ENCODE measurements at places on chromosomes 7 and 10. TPM values are rescaled to one million over a fixed set of nuclear protein-coding genes. Genes with fewer than 3 reads are reported as not detected.

Gene VGF
- not detected for total RNA-seq

Gene AOC1
- total RNA-seq: not detected

Gene STEAP4
- total RNA-seq: not detected

Gene LRRN3
- 42.7 TPM for total RNA-seq

Gene CRTAC1
- total RNA-seq: not detected

Gene ANK3
- 90.1 TPM for total RNA-seq

Gene C7orf57
- not detected for total RNA-seq

Gene TAS2R41
- 0.61 TPM for total RNA-seq

Gene CHCHD2
- 156 TPM for total RNA-seq

DNA sequence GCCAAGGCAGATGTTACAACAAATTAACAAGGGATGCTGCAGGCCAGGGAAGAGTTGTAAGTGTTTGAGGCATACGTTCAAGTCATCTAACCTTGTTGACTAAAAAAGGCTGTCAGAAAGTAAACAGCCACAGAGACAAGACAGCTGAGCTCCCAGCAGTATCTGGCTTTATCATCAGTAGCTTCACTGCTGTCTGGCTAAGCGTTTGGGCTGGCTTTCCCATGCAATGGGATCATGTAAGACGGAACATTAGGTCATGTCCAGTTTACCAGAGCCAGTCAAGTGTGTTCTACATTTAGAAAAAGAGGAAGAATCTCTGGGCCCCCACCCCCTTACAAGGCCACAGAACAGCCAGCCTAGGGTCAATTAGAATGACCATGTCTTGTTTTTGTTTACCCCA, 51.3 kb upstream of the GSAP start:
- no peaks in the 10 kb centered on the region for H3K36me3 ChIP-seq
- no peaks in the 10 kb centered on the region for H3K4me1 ChIP-seq
- no peak overlapping the region for H3K4me3 ChIP-seq
- H3K27me3 ChIP-seq: no peaks in the 10 kb centered on the region
- H3K27ac ChIP-seq: no peak overlapping the region

- H3K4me1 ChIP-seq: peaks cover 26% of the 10 kb centered on the region
- H3K27ac ChIP-seq: peak overlapping the region; percentile 62
Observed at GRCh38 chr10:132395704-132396493, 1.1 kb upstream of the PWWP2B start.

- H3K4me1 ChIP-seq: no peaks in the 10 kb centered on the region
- H3K36me3 ChIP-seq: no peaks in the 10 kb centered on the region
- H3K27me3 ChIP-seq: no peaks in the 10 kb centered on the region
- H3K27ac ChIP-seq: no peak overlapping the region
Observed at GRCh38 chr10:124294811-124295770, 123.6 kb downstream of the OAT start.

- peaks cover 21% of the 10 kb centered on the region for H3K4me1 ChIP-seq
- no peaks in the 10 kb centered on the region for H3K27me3 ChIP-seq
- H3K36me3 ChIP-seq: no peaks in the 10 kb centered on the region
- H3K4me3 ChIP-seq: no peak overlapping the region
- DNase-seq: peak; percentile 84
Observed at GRCh38 chr7:73734619-73735527, 3.7 kb downstream of the ABHD11 start.

DNA sequence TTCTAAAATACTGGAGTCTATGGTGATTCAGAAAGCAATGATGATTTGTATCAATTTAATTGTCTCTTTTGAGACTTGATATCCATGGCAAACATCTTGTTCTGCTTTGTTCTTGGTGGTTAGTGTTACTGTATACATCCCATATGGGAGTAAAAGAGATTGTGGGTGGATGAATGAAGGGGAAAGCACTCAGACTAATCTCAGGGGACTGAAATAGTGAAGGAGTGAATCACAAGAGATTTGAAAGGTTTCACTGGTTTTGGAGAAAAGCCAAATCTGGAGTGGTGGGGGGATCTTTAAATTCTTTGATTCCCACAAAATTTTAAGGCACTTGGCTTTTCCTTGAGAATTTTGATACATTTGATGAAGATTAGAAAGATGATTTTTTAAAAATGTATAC, 369.4 kb downstream of the INHBA start:
- H3K27me3 ChIP-seq: no peaks in the 10 kb centered on the region
- no peak overlapping the region for H3K27ac ChIP-seq
- no peaks in the 10 kb centered on the region for H3K36me3 ChIP-seq

- no peaks in the 10 kb centered on the region for H3K27me3 ChIP-seq
- H3K4me3 ChIP-seq: no peak overlapping the region
- DNase-seq: no peak
Observed at GRCh38 chr7:91307467-91307866, 43.2 kb downstream of the FZD1 start.

GRCh38 chr7:33185786-33186185, 56.4 kb downstream of the BBS9 start:
- DNase-seq: peak; percentile 33
- no peak overlapping the region for H3K27ac ChIP-seq
- H3K36me3 ChIP-seq: no peaks in the 10 kb centered on the region
- H3K4me3 ChIP-seq: no peak overlapping the region
- peaks cover 5% of the 10 kb centered on the region for H3K4me1 ChIP-seq

DNA sequence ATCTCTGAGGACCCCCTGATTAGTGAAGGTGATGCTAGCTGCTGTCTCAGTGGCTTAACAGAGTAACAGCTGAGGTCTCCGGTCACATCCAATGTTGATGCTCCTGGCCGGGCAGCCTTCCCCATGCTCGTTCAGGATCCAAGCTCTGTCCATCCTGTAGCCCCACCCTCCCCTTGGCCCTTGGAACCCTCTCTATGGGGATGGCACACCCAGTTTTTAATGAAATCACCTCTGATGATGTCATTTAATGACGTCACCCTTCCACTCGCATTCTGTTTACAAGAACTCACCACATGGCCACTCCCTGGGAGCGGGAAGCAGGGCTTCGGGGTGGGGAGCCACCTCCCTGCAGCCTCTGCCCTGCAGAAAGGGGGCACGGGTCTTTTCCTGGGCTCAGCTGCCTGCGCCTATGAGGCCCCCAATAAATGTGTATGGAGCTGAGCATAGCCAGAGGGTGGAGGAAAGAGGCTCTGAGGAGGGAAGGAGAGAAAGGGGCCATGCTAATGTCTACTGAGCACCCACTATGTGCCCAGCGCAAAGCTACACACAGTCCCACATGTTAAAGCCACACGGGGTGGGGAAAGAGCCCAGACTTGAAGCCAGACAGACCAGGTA, 95.5 kb downstream of the OAT start:
- H3K36me3 ChIP-seq: no peaks in the 10 kb centered on the region
- DNase-seq: no peak
- no peaks in the 10 kb centered on the region for H3K27me3 ChIP-seq
- H3K4me1 ChIP-seq: no peaks in the 10 kb centered on the region
- no peak overlapping the region for H3K27ac ChIP-seq

GRCh38 chr10:57972783-57973182, 294.9 kb downstream of the IPMK start:
- no peak overlapping the region for H3K4me3 ChIP-seq
- no peaks in the 10 kb centered on the region for H3K27me3 ChIP-seq
- no peaks in the 10 kb centered on the region for H3K36me3 ChIP-seq
- H3K27ac ChIP-seq: no peak overlapping the region
- no peak for DNase-seq

DNA sequence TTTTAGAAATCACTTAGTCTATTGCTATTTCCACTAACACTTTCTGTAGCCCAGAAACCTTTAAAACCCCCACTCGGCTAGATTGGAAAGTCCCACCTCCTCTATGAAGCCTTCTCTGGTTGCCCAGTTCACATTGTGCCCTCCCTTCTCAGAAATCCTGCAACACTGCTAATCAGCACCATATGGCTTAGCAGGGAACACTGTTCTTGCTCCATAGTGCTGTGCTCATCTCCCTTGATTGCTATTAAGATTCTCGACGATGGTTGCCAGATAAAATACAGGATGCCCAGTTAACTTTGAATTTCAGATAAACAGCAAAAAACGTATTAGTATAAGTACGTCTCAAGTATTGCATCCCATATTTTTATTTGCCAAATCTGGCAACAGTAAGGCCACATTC, 40.1 kb upstream of the XPNPEP1 start:
- H3K4me3 ChIP-seq: no peak overlapping the region
- no peaks in the 10 kb centered on the region for H3K4me1 ChIP-seq
- no peaks in the 10 kb centered on the region for H3K36me3 ChIP-seq
- no peaks in the 10 kb centered on the region for H3K27me3 ChIP-seq
- DNase-seq: no peak

DNA sequence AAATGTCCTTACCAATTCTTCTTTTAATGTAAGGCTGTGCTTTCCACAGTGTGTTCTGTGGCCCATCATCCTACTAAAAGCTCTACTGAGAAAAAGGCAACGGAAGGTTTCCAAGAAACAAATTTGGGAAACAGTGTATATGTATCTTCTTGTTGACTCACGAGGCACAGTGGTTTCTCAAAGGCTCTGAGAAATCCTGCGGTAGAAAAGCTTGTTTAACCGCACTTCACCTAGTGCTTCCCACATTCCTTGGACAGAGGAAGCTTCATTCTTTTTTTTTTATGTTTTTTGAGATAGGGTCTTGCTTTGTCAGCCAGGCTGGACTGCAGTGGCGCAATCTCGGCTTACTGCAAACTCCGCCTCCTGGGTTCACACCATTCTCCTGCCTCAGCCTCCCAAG, 84.5 kb downstream of the TACC2 start:
- DNase-seq: no peak
- H3K27me3 ChIP-seq: no peaks in the 10 kb centered on the region
- H3K4me3 ChIP-seq: no peak overlapping the region
- H3K27ac ChIP-seq: no peak overlapping the region

DNA sequence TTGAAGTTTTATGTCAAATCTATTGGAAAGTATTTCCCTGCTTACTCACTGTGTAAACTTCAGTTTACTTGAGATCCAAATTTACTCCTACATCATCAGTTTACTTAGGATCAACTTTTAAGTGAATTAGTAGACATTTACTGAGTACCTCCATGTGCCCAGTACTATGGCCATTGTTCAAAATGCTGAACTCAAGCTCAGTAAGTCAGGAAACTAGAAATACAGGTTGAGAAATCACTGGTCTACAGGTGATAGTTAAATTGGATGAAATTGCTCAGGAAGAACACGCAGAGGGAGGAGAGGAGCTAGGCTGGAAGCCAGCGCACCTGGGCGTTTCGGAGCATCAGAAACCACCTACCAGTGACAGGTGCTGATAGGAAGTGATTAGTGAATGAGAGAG, 25.5 kb upstream of the EBLN1 start:
- DNase-seq: no peak
- no peaks in the 10 kb centered on the region for H3K36me3 ChIP-seq
- H3K4me3 ChIP-seq: no peak overlapping the region
- peaks cover 24% of the 10 kb centered on the region for H3K4me1 ChIP-seq

GRCh38 chr7:44893710-44894234, 8.4 kb upstream of the PURB start:
- H3K27ac ChIP-seq: no peak overlapping the region
- no peak for DNase-seq
- H3K4me3 ChIP-seq: no peak overlapping the region
- no peaks in the 10 kb centered on the region for H3K36me3 ChIP-seq
- no peaks in the 10 kb centered on the region for H3K27me3 ChIP-seq

- no peak overlapping the region for H3K4me3 ChIP-seq
- DNase-seq: no peak
- no peaks in the 10 kb centered on the region for H3K36me3 ChIP-seq
- H3K27me3 ChIP-seq: no peaks in the 10 kb centered on the region
- no peak overlapping the region for H3K27ac ChIP-seq
Observed at GRCh38 chr7:51244885-51245284, 71.7 kb downstream of the COBL start.

DNA sequence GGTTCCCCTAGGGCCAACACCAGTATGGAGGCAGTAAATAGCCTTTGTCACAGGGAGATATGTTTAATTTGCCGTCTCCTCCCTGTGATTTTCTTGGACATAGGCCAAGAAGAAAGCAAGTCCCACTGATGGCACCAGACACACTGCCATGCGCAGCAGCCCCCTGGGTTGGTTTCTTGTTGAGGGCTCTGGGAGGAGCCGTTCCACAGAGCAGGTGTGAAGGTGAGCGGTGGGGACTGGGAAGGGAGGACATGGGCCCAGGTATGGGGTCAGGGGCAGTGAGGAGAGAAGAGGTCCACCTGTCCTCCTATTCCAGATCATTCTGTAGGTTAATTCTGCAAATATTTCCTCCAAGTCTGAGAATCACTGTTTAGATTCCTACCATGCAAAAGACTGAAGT, 376.1 kb downstream of the PLXNA4 start:
- no peak for DNase-seq
- H3K27ac ChIP-seq: no peak overlapping the region
- no peak overlapping the region for H3K4me3 ChIP-seq
- H3K36me3 ChIP-seq: no peaks in the 10 kb centered on the region
- H3K4me1 ChIP-seq: no peaks in the 10 kb centered on the region
